Cerebellar nuclear complex (tissue), 1 donor: ENCODE measurements at places on chromosomes 16 and 17.

- peak; percentile 22 for DNase-seq
Observed at GRCh38 chr16:79437764-79438751, 162.5 kb downstream of the MAF start.

GRCh38 chr17:42784409-42784808 is 4.0 kb downstream of the WNK4 start:
- no peak for DNase-seq

DNA sequence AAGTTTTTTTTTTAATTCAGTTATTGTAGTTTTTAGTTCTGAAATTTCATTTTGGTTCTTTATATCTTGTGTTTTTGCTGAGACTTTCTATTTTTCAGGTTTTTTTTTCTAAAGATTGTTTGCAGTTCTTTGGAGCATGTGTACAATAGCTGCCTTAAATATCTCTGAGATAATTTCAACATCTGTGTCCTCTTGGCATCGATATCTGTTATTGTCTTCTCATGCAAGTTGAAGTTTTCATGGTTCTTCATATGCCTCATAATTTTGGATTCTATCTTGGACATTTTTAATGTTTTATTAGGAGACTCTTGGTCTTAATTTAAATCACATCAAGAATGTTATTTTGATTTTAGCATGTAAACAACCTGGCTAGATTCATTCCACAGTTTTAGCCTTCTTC is 22.8 kb downstream of the COX11 start:
- DNase-seq = no peak

GRCh38 chr17:57677301-57677700 is 67.8 kb downstream of the CCDC182 start:
- DNase-seq = no peak

DNA sequence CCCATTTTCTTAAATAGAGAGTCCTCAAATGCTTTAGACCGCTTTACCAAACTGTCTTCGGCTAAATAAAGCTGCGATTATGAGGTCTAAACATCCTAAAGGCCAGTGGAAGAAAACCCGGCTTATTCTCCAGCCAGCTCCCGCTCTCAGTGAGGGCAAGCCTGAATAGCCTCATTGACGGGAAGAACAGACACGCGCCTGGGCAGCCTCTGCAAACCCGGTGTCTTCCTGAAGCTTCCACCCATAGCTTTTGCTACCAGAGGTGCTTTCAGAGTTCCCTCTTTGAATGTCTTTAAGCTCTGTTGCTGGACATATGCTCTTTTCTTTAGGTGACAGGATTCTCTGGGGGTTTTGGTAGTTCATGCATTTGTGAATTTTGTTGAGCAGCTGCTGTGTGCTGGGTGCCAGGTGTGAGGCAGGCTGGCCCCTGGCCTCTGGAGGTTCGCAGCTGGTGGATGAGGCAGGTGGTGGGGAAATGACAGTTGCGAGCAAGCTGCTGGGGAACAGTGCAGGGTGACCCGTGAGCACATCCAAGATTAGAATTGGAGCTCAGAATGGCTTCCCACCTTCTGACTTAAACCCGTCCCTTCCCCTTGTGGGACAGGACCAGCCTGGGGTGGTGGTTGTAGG is 44.7 kb downstream of the CRISPLD2 start:
- no peak for DNase-seq

DNA sequence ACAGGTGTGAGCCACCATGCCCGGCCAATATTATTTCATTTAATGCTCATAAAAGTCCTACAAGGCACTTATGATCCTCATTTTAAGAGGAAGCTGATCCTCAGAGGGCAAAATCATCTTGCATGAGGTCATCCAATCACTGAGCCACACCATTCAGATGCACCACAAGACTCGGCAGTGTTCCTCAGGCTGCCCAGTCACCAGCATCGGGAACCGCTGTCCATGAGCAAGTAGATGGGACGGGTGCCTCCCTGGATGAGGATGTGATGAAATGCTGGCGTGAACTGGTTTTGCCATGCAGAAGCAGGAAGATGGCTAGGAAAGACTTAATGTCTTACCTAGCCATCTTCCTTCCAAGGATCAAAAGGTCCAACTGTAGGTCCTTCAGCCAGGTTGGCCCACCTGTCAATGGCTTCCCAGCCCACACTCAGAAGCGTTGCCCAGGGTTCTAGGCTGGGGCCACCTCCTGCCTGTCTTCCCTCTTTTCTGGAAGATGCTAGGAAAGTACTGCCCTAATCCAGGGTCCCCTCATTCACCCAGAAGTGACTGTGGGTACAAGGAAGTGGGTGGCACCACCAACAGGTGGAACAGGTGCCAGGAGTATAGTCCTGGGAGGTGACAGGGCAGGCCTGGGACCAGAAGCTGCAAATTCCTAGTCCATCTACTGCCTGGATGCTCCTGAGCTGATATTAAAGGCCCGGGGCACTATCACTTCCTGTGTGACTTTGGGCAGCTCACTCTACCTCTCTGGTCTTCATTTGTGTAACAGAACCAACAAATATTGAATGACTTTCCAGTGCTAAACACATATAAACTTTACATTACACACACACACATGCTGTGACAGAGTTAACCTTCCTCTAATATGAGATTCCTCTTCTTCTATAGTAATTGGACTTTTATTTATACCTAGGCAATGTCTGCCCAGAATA is 32.2 kb upstream of the CRYBA1 start:
- DNase-seq = no peak

GRCh38 chr16:81435103-81435502 is 9.5 kb upstream of the CMIP start:
- DNase-seq = no peak

- no peak for DNase-seq
Observed at GRCh38 chr17:80790981-80791742, 200.5 kb upstream of the CHMP6 start.

DNA sequence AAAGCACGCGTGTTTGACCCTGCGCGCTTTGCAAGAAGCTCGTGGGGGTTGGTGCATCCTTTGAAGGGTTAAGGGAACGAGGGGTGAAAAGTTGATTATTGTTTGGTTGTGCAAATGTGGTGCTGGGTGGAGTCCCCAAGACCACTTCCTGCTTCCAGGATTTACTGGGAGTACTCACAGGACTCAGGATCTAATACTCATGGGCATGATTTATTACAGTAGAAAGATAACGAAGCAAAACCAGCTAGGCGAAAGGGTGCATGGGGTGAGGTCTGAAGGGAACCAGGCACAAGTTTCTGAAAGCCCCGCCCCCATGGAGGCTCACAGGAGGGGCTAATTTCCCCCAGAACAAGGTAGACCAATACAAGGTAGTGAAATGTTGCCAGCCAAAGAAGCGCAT is 58.8 kb downstream of the RPTOR start:
- DNase-seq = no peak

DNA sequence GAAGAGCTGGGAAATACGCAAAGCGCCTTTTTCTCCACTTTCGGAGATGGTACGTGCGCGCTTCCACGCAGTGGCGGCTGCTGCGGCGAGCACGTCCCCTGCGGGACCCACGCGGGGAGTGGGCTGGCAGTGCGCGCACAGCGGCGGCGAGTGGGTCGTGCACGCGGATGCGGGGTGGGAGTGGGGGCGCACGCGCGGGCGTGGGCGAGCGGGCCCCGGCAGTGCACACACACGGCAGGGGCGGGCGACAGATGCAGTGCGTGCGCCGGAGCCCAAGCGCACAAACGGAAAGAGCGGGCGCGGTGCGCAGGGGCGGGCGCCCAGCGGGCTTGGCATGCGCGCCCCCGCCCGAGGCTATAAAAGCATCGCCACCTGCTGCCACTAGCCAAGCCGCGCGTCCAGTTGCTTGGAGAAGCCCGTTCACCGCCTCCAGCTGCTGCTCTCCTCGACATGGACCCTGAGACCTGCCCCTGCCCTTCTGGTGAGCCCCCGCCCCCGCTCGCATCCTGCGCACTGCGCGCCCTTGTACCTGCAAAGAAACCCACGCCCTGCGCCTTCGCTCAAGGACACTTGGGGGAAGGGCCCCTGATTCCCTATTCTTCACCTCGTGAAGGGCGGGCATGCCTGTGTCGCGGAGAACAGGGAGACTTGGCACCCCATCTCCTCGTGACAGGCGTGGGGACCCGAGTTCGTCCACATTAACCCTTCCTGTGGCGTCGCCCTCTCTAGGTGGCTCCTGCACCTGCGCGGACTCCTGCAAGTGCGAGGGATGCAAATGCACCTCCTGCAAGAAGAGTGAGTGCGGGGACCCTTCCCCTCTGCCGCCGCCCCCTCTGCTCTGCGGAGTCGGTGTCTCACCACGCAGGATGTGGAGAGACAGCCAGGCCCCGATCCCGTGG is at the start of gene MT3:
Gene MT3 (plus strand): TSS at position 388 of the 899 bp plus-strand sequence. CDS start 63 bp downstream, at position 451.
- peak; percentile 30 for DNase-seq
